Activated naive CD4-positive, alpha-beta T cell treated with anti-CD3 and anti-CD28 coated beads, Interleukin-2, amount 50 U/mL, for 16 hours (primary cell): ENCODE measurements at places on chromosomes 13 and 19.
A peak's percentile ranks its signal among the peaks of the same experiment; 100 is the strongest.

DNA sequence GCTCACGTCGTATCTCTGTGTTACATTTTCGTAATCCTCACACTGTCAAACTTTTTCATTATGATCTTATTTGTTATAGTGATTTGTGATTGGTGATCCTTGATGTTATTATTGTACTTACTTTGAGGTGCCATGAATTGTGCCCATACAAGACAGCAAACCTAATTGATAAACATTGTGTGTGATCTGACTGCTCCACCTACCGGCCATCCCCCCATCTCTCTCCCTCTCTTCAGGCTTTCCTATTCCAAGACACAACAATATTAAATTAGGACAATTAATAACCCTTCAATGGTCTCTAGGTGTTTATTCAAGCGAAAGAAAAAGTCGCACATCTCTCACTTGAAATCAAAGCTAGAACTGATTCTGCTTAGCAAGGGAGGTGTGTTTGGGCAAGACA lies 349.3 kb downstream of the RBM26 start:
- DNase-seq, result no peak

GRCh38 chr19:37718304-37718703 lies 1.3 kb downstream of the ZNF607 start:
- no peak for DNase-seq

GRCh38 chr19:40805258-40805868 lies 6.4 kb downstream of the EGLN2 start:
- no peak for DNase-seq

GRCh38 chr19:1214862-1215731 lies 9.5 kb downstream of the STK11 start:
- no peak for DNase-seq

GRCh38 chr13:71068041-71068440 lies 799.0 kb downstream of the DACH1 start:
- no peak for DNase-seq

DNA sequence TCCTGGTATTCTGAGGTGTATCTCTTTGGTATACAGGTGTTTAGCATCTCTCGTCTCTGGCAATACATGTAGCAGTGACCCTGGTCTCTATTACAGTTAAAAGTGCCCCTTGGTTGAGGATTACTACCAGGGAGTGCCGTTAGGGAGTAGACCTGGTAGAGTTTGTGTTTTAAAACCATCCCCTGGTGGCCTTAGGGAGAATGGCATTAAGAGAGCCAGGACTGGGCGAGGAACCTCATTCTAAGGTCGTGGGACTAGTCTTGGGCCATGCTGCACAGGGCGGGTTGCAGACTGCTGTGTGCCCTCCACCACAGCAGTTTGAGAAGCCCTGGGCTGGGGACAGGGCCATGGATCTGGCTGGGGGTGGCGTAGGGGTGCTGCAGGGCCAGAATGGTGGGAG lies 35.0 kb downstream of the B3GLCT start:
- DNase-seq, result no peak

DNA sequence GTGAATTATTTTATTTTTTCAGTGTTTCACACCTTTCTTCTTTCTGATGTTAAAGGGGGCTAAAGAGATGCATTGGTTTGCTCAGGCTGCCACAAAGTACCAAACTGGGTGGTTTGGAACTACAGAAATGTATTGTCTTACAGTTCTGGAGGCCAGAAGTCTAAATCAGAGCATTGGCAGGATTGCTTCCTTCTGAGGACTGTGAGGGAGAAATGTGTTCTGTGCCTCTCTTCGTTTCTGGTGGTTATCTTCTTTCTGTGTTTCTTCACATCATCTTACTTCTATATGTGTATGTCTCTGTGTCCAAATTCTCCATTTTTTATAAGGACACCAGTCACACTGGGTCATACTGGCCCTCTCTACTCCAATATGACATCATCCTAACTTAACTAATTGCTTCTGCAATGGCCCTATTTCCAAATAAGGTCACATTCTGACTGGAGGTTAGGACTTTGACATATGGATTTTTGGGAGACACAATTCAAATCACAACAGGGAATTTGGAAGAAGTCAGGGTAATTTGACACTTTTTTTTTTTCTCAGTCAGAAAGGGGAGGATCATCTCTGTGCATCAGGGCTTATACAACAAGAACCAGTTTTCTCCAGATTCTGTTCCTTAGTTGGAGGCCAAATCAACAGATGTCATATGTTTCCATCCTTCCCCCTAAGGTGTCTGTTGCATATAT lies 188.2 kb downstream of the KCNRG start:
- DNase-seq, result no peak

DNA sequence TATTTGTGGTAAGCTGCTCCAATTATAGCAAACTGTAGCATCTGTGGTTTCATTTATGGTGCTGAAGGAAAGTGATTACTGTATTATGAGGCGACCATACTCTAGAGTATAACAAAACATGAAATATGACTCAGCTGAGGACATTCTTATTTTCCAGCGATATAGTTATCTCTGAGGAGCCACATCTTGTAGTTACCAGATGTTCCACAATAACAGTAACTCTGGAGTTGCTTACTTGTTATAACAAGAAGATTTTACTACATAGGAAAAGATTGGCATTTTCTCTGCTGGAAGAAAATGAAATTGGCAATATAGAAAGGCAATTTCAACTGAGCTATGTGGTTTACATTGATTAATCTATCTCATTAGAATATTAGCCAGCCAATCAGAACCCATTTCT lies 1634.2 kb downstream of the PCDH9 start:
- no peak for DNase-seq

DNA sequence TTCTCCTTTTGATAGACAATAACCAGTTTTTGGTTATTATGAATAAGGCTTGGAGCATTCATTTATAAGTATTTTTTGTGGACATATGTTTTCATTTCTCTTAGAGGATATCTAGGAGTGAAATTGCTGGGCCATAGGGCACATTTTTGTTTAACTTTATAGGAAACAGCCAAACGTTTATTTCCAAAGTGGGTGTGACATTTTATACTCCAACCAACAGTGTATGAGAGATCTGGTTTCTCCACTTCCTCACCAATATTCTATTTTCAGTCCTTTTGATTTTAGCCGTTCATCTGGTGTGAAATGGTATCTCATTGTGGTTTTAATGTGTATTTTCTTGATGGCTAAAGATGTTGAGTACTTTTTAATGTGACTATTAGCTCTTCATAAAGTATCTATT lies 21.9 kb downstream of the TDRD3 start:
- no peak for DNase-seq

DNA sequence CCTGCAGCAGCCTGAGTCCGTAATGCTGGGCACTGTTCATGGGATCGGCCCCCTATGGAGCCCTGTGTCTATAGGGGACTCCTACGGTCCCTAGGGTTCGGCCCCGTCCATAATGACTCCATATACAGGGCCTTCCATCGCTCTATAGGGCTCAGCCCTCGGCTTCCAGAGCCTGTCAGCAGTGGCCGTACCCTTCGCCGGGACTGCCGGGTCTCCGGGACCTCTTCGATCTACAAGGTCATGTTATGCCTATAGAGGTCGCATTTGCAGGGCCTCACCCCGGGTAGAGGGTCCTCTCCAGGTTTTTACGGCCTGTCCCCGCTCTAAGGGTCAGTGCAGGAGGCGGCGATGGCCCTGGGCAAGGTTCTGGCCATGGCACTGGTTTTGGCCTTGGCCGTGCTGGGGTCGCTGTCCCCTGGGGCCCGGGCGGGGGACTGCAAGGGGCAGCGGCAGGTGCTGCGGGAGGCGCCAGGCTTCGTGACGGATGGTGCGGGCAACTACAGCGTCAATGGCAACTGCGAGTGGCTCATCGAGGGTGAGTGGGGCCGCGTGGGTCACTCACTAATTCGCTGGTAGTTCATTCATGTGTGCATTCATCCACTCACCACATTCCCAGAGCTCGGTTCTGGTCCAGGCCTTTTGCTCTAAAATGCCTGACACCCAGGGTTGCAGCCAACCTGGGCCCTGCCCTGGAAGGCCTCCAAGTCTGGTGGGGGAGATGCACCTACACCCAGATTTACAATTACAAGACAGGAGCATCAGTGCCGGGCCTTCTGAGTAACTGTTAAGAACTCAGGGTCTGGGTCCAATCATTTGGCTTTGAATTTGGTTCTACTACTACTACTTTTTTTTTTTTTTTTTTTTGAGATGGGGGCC lies 699 bp downstream of the MEGF8 start:
- DNase-seq, result peak; percentile 26

GRCh38 chr13:19981685-19982238 lies 23.2 kb downstream of the ZMYM2 start:
- DNase-seq, result no peak

- DNase-seq, result no peak
Observed at GRCh38 chr13:29359181-29359580, 236.3 kb downstream of the SLC7A1 start.
